ENCODE measurements at places on chromosomes 1 and 21. TPM values are rescaled to one million over a fixed set of nuclear protein-coding genes. Genes with fewer than 3 reads are reported as not detected.

Gene TMEM81
- polyA plus RNA-seq: 2.0 TPM

Gene MIXL1
- not detected for polyA plus RNA-seq

Gene SPRR2B
- not detected for polyA plus RNA-seq

Gene ZNF648
- polyA plus RNA-seq: not detected

Gene CNN3
- polyA plus RNA-seq: 70.2 TPM

Gene EDARADD
- 2.1 TPM for polyA plus RNA-seq

Gene WLS
- polyA plus RNA-seq: 10.9 TPM

Gene GPR89B
- polyA plus RNA-seq: 7.0 TPM

Gene C8A
- not detected for polyA plus RNA-seq

Data from A549 (cell line).